ENCODE measurements at places on chromosomes 12 and 14.

DNA sequence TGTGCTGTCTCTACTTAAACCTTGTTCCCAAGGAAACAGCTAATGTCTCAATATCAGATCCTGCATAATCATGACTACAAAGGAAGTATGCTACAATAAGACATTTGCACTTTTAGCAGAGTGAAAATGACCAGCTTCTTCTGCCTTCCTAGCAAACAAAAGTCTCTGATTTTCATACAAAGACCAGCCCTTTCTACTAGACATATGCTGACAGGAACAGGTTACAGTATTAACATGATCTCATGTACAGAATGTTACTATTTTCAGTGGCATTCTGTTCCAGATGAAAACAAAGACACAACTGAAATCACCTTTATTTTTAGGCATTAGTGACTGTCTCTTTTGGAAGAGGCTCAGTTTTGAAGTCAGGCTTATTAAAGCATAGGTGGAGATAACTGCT lies 228.6 kb downstream of the MED13L start:
- DNase-seq, result no peak

- DNase-seq, result no peak
Measured at GRCh38 chr12:26018926-26019325, 60.4 kb downstream of the RASSF8 start.

- DNase-seq, result no peak
Measured at GRCh38 chr14:58912799-58913432, 275.2 kb downstream of the DACT1 start.

- DNase-seq, result peak; percentile 18
Measured at GRCh38 chr14:70188322-70188658, 461 bp downstream of the SLC8A3 start.

DNA sequence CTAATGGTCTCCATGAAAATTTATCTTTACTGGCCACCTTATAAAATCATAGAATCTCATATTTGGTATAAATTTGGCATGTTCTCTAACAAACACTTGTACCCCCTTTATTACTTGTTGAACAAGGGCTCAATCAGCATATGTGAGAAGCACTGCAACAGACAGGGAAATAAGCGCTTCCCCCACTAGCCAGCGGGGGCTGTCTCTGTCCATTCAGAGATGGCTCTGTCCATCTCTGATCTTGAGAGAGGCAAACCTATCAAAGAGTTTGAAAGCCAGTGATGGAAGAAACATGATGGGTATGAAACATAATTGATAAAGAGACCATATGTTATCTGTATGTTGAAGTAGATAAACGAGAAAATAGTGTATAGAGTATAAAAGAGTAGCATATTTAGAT lies 326.8 kb downstream of the PDZRN4 start:
- peak; percentile 4 for DNase-seq

DNA sequence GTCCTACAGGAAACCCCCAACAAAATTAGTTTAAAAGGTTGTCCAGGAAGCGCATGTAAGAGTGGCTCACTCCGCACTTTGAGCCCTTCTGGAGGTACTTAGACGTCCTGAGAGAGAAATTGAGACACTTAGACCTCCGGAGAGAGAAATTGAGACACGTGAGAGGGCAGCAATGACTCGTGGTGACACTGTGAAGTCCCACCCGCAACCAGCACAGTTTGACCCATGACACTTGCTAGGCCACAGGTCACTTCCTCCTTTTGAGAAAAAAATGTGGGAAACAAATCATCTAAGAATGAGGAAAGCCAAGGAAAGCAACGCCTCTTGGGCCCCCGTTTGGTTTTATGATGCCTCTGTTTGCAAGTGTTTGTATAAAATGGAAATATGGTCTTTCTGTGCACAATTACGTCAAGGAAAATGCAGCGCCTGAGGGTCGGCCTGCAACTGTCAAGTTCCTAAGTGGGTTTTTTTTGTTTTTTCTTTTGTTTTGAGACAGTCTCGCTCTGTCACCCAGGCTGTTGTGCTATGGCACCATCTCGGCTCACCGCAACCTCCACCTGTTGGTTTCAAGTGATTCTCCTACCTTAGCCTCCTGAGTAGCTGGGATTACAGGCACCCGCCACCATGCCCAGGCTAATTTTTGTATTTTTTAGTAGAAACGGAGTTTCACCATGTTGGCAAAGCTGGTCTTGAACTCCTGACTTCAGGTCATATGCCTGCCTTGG lies 13.6 kb upstream of the CDCA4 start:
- no peak for DNase-seq

DNA sequence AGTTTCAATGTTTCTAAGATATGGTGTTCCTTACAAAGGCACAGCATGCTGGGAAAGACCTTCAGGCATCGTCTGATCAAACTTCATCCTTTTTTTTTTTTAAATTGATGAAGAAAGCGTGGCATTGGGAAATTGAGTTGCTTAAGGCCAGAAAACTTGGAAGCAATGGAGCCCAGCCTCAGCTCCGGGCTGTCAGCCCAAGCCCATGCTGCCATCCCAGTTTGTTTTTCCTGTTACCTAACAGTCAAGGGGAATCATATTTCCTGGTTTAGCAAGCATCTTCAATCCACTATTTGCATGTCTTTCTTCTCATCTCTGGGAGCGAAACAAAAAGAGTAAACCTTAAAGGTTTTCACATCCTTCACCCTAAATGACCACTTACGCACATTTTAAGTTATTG lies 200.2 kb downstream of the CHST11 start:
- DNase-seq, result no peak
